ENCODE measurements at places on chromosomes 4 and X.

DNA sequence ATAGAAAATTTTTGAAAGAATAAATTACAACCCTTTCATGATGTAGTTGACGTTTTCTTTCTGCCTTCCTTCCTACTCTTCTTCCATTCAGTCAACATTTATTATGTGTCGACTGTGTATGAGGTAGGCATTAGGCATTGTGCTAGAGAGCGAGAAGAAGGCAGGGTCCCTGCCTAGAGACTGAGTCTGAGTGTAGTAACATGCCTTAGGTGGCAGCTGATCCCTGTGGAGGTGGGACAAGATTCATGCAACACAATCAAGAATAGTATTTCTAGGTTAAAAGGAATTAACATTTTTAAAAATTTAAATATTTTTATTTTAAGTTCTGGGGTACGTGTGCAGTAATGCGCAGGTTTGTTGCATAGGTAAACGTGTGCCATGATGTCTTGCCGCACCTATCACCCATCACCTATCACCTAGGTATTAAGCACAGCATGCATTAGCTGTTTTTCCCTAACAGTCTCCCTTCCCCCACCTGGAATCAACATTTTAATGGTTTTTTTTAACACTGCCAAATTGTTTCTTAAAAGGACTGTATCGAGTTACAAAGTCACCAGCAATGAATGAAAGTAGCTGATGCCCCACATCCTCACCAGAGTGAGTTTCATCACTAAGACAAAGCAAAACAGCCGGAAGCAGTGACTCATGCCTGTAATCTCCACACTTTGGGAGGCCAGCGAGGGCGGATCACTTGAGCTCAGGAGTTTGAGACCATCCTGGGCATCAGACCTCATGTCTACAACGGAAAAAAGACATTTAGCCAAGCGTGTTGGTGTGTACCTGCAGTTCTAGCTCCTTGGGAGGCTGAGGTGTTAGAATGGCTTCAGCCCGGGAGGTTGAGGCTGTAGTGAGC, 84.0 kb downstream of the WWC2 start:
- DNase-seq: peak; percentile 16

DNA sequence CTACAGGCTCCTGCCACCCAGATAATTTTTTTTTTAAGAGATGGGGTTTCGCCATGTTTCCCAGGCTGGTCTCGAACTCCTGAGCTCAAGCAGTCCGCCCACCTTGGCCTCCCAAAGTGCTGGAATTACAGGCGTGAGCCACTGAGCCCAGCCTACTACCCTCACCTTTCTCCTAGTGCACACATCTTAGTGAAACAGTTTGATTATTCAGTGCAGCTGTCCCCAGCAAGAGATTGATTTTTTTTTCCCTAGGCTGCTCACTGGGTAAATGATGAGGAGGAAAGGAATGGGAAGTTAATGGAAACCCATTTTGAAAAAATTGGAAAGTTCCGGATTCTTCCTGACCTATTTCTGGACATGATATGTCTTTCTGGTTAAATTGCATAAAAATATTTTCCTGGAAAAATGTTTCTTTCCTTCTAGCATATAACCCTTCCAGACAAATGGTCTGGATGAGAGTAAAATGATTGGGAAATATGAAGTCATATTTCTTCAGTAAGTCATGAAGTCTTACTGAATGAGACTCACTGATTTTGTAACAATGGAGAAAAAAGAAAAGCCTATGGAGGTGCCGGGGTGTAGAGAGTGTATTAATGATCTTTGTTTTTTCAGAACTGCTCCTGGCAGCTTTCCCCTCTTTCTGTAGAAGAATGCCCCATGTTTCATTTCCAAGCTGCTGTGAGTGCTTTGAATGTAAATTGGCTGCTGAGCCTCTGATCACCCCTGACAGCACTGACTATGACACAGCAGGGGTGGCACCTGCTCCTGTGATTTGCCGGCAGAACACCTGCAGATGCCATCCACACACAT, 19.5 kb upstream of the ZNF41 start:
- no peak for DNase-seq

- DNase-seq: no peak
Measured at GRCh38 chr4:175297965-175298565, 379.9 kb downstream of the ADAM29 start.

DNA sequence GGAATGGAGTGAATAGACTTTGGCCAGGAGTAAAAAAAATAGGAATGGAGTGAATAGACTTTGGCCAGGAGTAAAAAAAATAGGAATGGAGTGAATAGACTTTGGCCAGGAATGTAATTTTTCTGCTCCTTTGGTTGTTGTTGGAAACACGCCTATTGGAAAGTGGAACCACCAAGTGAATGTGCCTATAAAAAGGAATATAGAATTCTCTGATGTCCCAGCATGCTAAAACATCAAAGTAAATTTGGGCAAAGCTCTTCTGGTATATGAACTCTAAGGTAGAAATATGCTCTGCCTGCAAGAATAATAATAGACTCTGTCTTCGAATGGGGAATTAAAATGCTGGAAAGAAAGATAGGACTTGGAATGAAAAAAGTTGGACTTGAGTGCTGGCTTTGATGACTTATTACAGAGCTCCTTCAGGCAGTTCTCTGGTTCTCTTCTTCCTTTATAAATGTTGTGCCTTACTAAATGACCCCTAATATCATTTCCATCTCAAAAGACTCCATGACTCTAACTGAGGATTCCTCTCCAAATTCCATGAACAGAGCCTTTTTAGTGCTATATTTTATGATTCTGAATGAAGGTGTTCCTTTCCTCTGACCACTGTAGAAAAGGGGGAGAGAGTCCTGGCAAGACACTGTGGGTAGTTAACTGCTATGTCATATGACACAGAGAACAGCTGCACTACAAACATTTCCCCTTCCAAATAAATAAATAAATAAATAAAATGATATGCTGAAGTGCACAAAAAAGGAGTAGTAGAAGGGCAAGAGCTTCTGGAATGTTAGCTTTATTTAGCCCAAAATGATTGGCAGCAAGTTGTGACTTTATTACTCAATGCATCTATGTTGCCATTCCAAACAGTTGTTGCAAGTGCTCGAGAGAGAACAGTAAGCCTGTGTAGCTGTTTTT, 13.5 kb upstream of the GBA3 start:
- DNase-seq: peak; percentile 22

- no peak for DNase-seq
Measured at GRCh38 chrX:16708016-16708415, 4.5 kb downstream of the CTPS2 start.

DNA sequence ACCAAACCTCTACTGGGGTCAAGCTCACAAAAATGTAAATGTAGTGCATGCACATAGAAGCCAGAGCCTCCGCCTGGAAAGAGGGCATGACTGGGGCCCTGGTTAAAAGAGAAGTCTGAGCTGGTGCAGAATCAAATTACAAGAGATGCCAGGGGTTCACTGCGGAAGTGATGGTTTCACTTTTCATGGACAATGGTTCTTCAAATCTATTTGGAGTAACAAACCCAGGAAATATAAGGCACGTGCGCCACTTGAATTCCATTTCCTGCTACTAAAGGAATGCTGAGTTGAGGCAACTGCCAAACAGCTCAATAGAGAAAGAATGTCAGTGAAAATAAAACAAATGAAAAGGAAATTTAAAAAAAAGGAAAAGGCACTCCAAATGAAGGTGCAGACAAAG, 79.8 kb downstream of the FUNDC1 start:
- no peak for DNase-seq

- no peak for DNase-seq
Measured at GRCh38 chr4:94537921-94538628, 86.3 kb downstream of the PDLIM5 start.

- no peak for DNase-seq
Measured at GRCh38 chrX:43585922-43586321, 70.2 kb upstream of the MAOA start.

DNA sequence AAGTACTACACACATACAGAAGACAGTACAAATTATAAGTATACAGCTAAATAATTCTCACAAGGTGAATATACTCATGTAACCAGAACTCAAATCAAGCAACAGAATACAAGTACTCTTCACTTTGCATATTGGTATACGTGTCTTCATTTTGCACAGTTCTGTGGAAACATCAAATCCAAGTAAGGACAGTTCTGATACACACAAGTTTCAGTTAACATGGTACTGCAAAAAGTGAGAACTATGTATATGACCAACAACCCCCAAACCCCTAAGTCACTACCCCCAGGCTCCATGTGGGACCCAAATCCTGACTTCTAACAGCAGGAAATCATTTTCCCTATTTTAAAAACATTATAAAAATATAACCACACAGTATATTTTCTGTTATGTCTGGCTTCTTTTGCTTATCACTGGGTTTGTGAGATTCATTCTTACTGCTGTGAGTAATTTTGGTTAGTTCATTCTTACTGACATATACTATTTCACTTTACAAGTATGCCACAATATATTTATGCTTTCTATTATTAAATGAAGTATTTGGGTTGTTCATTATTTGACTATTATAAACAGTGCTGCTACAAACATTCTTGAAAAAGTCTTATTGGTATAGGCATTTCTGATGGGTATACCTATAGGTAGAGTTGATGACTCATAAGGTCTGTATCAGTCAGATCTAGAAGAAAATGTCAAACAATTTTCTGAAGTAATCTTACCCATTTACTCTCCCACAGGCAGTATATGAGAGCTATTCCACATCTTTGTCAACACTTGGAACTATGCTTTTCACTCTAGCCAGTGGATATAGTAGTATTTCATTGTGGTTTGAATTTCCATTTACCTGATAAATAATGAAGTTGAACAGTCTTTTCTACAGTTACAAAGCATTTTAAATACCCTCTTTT, 47.0 kb downstream of the SCLT1 start:
- DNase-seq: no peak

GRCh38 chr4:9781343-9782135, at the start of gene DRD5:
Gene DRD5 (plus strand): TSS chr4:9781634. CDS start chr4:9782030, 396 bp downstream.
- DNase-seq: no peak

DNA sequence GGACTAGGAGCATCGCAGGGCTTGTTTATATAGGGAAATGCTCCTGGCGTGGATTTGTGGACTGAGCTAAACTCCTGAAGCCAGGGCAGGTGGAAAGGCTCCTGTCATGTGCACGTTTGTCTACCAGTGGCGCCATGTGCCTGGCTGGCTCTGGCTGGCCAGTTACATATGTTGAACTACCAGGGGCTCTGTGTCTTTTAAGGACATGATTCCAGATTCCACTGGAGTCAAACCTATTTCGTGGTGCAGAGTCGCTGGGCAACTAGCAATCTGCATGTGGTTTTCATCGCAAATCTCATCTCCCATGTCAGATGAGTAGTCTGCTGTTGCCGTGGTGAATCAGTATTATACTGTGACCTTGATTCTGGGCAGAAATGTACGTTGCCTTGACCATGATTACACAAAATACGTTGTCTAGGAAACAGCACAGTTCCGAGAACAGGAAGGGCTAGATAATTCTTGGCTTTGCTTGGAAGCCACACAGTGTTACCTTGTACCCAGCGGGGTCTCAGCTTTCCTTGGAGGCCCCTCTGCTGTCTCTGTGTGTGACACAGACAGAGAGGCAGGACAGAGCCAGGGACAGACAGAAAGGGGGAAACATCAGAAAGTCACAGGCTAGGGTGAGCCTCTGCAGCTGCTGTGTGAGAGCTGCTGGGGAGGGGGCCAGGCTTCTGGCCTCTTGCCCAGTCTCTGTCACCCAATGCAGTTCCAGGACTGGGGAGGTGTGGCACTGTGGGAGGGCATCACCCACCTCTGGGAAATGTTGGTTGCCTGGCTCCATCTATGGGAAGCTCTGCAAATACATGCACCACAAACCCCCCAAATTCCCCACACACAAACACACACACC, 19.2 kb downstream of the PNMA6E start:
- no peak for DNase-seq

GRCh38 chrX:53294024-53294648, 12.8 kb upstream of the IQSEC2 start:
- no peak for DNase-seq

GRCh38 chrX:15718283-15718970, 19.6 kb upstream of the CA5B start:
- DNase-seq: no peak

- no peak for DNase-seq
Measured at GRCh38 chr4:117692538-117692937, 341.7 kb upstream of the NDST3 start.

DNA sequence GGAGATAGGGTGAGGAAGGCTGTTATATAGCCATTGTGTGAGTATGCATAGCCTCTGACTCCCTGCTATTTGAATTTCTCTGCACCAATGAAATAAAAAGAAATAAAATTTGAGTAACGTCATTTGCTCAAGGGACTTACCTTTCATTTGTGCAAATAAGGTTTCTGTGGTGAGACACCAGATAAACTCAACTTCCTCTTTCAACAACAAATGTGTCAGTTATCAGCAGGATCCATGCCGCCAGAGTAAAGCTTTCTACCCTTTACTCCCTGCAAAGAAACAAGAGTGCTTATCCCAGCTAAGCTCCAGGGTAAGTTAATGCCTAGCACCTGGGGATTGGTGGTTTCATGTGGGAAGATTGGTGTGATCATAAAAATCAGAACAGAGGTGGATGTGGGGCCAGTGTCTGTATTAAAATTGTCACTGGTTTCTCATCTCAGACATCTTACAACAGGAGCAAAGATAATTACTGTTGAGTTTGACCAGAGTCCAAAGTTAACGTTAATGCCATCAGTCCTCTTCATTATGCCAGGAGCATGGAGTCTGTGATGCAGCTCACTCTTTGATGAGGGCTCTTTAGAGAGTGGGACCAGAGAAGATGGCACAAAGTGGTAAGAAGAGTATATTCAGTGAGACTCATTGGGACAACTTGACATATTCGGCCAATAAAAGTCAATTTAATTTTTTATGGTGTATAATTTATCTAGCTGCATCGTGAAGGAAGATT, at the start of gene P2RY10:
P2RY10 (plus strand) TSS at position 206 of the 727 bp plus-strand sequence. CDS start 15,130 bp downstream, outside the sequence.
- no peak for DNase-seq

GRCh38 chr4:113007151-113007550, 42.3 kb upstream of the ANK2 start:
- DNase-seq: no peak

DNA sequence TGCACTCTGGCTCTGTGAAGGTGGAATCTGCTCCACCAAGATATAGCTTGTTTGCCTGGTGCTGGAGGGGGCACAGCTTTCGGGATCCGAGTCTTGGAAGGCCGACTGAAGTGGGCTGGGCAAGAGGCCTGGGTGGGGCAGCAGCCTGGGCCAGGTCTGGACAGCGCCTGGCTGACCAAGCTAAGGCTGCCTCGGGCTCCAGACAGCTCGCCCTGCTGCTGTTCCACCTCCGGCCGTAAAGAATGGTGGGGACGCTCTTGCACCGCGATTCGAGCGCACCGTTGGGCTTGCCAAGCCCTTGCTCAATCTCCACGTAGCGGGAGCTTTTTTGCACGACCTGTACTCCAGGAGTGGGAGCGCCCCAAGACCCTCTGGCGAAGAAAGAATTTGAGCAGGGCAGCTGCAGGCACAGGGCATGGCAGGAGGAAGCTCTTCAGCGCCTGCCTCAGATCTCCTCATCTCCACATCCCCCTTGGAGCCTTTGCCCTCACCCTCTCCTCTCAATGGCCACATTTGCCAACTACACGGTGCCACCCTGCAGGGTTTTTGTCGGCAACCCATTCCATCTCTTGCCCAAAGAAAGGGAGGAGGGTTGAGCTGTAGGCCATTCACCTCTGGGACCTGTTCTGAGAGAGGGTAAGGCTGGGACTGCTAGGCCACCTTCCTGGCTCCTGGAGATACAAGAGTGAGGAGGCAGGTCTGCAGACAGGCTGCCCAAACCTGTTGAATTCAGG, 18.9 kb downstream of the CNGA2 start:
- DNase-seq: peak; percentile 20

GRCh38 chr4:182533964-182534363, 290.8 kb downstream of the TENM3 start:
- no peak for DNase-seq

GRCh38 chrX:29067351-29067750, 480.1 kb downstream of the IL1RAPL1 start:
- no peak for DNase-seq

- peak; percentile 77 for DNase-seq
Measured at GRCh38 chrX:41009850-41010846, 75.1 kb upstream of the USP9X start.

GRCh38 chrX:7143941-7144525, 3.5 kb upstream of the STS start:
- DNase-seq: no peak

Measured in tibial nerve (tissue), 4 donors.